ENCODE measurements at places on chromosomes 4 and X.

DNA sequence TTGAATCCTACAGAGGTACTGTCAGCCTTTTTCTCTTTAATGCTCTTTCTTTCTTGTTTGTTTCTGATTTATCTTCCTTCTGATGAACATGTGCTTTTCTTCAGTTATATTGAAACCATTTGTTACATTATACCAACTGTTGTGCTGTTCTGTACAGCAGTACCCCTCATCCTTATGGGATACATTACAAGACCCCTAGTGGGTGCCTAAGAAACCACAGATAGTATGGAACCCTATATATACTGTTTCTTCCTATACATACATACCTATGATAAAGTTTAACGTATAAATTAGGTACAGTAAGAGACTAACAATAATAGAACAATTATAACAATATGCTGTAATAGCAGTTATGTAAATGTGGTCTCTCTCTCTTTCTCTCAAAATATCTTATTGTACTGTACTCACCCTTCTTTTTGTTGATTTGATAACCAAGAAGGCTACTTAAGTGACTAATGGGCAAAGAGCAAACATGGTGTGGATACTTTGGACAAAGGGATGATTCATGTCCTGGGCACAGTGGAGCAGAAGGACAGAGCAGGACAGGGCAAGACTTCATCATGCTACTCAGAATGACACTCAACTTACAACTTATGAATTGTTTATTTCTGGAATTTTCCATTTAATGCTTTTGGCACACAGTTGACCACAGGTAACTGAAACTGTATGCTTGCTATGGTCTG is 10.7 kb upstream of the YIPF7 start:
- DNase-seq: no peak

DNA sequence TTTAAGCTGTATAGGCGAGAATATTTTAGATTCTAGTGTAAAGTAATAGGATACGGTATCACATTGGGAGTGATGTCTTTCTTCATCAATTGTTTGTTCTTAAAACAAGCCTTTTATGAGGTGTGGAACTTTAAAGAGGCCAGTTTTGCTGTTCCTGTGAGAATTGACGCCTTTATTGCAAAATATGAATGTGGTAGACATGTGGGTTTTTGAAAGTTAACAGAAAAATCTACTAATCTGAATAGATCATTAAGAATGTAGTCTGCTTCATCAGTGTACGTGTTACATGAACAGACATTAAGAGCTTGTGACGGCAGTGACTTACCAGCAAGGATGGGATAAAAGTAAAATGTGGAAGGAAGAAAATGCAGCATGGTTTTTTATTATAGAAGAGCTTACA is 63.8 kb downstream of the STOX2 start:
- DNase-seq: no peak

GRCh38 chr4:87257523-87257922 is 37.1 kb upstream of the KLHL8 start:
- DNase-seq: no peak

- DNase-seq: no peak
These were observed 32.9 kb upstream of the DKK2 start for GRCh38 chr4:107069049-107069448.

DNA sequence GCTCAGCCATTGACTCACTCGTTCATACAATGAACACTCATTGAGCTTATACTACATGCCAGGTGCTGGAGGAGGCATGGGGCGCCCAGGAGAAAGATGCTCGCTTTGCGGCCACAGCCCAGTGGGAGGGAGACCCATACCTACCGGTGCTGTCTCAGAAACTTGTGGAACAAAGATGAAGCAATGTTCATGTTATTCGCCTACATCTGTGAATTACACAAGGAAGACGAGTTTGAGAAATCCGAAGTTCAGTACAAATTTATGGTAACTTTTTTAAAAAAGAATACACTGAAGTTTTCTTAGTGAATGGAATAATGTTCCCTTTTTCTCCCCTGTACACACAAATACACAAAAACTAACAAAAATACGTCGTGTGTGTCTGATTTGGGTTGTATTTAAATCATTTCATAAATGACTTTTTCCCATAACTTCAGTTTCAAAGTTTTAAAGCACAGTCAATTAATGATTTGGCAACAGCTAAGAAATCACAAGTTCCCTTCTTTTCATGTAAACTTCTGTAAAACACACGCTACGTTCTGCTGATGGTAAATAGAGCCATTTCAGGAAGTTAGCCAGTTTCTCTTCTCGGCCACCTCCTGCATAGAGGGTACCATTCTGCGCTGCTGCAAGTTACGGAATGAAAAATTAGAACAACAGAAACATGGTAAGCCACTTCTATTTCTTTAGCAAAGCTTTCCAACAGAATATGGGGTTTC is at the start of gene TLR8:
Gene TLR8, plus strand, starts transcription at position 575 of the 716 bp plus-strand sequence. Its CDS starts 87 bp downstream, at position 662.
- no peak for DNase-seq

DNA sequence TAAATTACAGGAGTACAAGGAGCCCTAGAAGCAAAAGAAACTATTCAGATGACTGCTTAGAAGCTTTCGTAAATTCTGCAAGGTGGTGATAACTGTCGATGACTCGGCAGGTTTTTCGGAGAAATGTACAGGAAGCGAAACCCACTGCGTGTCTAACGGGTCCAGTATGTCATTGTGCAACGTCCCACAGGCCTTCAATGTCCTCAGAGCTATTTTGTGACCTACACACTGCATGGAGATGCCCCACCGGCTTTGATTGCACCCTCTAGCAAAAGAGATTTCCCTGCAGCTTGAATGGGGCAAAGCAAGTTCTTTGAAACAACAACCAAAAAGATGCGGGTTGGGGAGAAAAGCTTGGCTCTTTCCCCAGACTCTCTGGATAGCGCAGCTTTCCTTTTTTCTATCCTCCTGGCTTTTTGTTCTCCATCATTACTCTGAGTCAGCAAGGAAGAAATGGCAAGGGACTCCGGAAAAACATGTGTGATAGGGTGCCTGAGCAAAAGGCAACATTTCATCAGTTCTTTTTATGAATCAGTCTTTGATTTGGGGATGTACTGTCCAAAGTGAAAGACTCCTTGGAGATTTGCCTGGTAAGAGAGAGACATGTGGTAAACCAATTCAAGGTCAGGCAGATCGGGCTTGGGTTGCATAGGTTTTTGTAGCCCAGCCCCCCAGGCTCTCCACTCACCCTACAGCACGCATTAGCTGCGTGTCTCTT is 112.0 kb upstream of the TBL1X start:
- DNase-seq: no peak

- DNase-seq: no peak
These were observed 98.5 kb upstream of the ELOVL6 start for GRCh38 chr4:110296892-110297291.

- DNase-seq: no peak
These were observed 5.8 kb downstream of the NKX6-1 start for GRCh38 chr4:84493092-84493850.

- DNase-seq: no peak
These were observed 194.7 kb upstream of the CXorf51B start for GRCh38 chrX:146614663-146615478.

DNA sequence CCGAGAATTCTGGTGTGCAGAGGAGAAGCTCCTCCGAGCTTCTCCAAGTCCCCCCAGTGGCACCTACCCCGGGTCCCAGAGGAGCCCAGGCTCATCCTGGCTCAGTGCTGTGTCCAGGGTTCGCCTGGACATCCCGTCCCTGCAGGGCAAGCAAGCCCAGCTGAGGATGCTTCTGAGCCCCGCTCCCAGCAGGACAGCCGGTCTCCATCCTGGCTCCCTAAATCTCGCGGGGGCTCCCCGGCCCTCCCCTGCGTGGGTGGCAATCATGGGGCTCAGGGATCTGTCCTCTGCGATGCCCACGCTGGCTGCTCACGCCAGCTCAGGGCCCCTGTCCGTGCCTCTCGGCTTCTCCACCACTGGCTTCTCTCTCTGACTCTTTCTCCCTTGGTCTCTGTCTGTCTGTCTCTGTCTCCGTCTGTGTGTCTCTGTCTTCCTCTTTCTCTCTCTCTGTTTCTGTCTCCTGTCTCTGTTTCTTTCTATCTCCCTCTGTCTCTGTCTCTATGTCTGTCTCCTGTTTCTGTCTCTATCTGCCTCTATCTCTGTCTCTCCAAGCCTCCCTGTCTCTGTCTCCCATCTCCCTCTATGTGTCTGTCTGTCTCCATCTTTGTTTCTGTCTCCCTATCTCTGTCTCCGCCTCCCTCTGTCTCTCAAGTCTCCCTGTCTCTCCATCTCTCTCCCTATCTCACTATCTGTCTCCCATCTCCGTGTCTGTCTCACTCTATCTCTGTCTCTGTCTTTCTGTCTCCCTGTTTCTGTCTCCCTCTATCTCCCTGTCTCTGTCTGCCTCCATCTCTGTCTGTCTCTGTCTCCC is 27.8 kb upstream of the SLC25A6 start:
- no peak for DNase-seq

- DNase-seq: no peak
These were observed 5.2 kb upstream of the RPGR start for GRCh38 chrX:38332505-38332904.

- no peak for DNase-seq
These were observed 75.8 kb downstream of the ATG4A start for GRCh38 chrX:108167211-108167872.

DNA sequence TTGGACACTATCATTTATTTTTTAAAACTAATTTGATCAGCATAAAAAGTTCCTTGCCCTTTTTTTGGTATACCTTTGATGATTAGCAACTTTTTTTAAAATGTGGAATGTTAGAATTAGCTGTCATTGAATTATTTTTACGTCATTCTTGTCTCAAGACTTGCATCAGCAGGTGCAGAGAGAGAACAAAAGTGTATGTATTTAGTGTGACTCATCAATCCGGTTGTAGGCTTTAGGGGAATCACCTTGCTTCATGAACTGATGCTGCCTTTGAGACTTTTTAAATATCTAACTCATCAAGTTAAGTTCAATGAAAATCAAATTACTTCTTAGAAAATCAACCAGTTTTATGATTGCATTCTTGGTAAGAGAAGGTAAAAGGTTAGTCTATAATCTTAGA is 125.1 kb downstream of the ARX start:
- DNase-seq: no peak

- DNase-seq: no peak
These were observed 236.1 kb downstream of the MGST2 start for GRCh38 chr4:139901531-139902320.

GRCh38 chr4:40482985-40483647 is 146.5 kb downstream of the RBM47 start:
- DNase-seq: no peak

GRCh38 chr4:138035781-138036258 is 206.3 kb downstream of the SLC7A11 start:
- no peak for DNase-seq

GRCh38 chr4:188975271-188975670 is 836.0 kb downstream of the TRIML1 start:
- peak; percentile 43 for DNase-seq

GRCh38 chrX:42823443-42823842 is 45.5 kb upstream of the PPP1R2C start:
- no peak for DNase-seq

DNA sequence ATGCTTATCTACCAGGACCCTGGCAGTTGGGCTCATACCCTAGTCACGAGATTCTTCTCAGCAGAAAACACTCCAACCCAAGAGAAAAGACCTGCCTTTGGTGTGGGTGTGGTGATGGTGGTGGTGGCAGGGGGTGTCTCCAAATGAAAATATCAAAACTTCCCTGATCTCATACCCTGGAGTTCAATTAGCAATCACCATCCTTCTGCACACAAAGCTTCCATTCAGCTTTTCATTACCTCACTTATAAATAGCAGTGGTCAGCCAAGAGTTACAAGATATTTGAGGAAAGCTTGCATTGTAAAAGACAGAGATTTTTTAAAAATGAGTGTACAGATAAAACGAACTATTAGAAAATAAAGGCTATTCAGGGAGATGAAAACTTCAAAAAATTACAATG is 580.8 kb upstream of the MAGEB2 start:
- no peak for DNase-seq

DNA sequence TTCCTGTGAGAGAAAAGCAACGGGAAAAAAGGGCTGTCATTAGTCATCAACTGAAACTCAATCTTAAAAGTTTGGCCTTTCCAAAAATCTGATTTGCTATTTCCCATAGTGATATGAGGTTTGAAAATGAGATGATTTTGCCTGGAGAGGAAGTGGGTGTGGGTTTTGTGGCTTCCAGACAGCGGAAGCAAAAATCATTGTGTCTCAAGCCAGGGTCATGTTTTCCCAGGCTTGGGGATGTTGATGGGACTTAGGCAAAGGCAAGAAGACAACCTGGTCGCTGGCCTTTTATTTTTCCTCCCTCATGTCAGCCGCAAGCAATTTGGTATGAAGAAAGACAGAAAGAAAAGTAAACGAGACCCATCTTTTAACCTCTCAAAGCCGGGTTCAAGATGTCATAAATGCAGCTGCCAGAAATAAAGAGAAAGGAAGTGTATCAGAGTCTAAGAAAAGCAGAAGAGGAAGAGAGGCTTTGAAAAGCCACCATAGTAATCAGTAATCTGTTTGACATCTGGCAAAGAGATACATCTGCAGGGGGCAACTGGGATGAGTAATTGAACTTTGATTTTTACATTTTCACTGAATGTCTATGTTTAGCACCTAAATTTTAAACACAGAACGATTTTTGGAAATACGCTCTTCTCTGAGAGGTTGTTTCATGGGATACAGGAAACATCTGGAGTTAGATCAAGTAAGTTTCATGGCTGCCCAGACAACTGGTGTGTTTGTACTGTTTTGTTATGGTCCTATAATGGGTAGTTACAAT is 521.6 kb upstream of the SLIT2 start:
- no peak for DNase-seq

GRCh38 chr4:79121875-79122358 is 182.7 kb upstream of the PAQR3 start:
- DNase-seq: no peak

GRCh38 chr4:112515198-112516065 is 548 bp downstream of the NEUROG2 start:
- DNase-seq: peak; percentile 14

- DNase-seq: no peak
These were observed 231.9 kb upstream of the INTU start for GRCh38 chr4:127400731-127401346.

- no peak for DNase-seq
These were observed 17.4 kb upstream of the DCAF8L1 start for GRCh38 chrX:27998666-27999065.

DNA sequence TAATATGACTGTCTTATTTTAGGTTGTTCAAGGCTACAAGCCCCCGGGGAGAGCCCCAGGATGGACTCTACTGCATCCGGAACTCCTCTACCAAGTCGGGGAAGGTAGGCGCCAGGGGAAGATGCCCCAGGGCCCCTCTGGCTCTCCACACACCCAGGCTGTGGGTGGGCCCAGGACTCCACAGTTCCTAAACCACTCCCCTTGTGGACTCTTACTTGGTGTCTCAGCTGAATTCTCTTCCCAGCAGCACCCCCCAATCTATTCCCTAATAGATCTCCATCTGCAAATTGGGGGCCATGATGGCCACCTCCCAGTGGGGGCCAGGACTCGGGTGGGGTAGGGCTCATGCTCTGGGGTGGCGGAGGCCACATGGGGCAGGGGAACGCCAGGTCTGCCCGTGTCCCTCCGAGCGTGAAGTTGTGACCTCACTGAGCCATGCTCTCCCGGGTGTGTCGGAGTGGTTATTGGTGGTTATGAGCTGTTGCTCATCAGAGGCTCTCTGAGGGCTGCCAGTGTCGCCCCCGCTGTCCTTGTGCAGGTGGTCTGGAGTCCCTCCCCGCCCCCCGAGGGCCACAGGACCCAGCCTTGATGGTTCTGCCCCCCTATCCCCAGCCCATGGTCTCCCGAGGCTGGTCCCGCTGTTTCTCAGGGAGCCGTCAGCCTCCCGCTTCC is 11.2 kb upstream of the ADD1 start:
- DNase-seq: no peak

Data from NCI-H187 (cell line).